H7 (cell line): ENCODE measurements at places on chromosomes 11 and 22. TPM values are rescaled to one million over a fixed set of nuclear protein-coding genes. Genes with fewer than 3 reads are reported as not detected.

- peak; percentile 48 for DNase-seq
These were observed 12.7 kb upstream of the MIEF1 start for GRCh38 chr22:39489094-39490068.

DNA sequence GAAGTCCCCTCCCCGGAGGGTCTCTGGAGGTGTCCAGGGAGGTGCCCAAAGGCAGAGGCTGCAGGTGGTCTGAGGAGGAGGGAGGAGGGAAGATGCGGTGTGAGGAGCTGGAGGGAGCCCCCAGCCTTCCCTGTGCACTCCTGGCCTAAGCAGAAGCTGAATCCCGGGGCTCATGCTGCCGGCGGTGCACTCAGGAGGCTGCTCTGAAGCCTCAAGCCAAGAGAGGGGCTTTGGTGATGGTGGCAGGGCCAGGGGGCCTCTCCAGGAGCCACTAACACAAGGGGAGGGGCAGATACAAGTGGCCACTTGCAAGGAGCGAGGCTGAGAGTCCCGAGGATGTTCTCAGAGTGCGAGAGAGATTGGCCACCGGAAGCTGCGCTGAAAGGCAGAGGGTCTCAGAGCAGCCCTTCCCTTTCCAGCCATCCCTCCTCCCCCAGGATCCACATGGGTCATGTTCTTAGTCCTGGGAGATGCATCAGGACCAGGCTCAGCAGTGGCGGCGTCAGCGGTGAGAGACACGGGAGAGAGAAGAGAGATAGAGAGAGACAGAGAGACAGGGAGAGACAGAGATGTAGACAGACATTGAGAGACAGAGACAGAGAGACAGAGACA, 774 bp upstream of the MRGPRG start:
- DNase-seq, result peak; percentile 48

- DNase-seq, result no peak
These were observed 115.0 kb downstream of the MN1 start for GRCh38 chr22:27686534-27686933.

DNA sequence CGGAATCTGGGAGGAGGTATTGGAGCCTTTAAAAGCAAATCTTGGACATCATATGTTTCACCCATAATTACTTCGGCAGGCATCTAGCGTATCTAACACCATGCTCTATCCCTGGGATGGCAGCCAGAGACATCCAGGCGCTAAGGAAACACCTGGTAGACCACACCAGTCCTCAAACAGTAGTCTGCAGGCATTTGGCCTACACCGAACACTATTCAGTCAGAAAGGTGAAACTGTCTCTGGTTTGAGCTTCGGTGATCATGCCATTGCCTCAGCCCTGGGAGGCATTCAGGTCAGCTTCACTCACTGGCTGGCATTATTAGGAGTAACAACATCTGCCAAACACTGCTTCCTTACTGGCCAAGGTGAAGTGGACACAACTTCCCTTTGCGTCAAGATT, 11.7 kb downstream of the SIRT3 start:
- DNase-seq, result no peak

- DNase-seq, result no peak
These were observed 57.1 kb downstream of the TRAF6 start for GRCh38 chr11:36452961-36453360.

DNA sequence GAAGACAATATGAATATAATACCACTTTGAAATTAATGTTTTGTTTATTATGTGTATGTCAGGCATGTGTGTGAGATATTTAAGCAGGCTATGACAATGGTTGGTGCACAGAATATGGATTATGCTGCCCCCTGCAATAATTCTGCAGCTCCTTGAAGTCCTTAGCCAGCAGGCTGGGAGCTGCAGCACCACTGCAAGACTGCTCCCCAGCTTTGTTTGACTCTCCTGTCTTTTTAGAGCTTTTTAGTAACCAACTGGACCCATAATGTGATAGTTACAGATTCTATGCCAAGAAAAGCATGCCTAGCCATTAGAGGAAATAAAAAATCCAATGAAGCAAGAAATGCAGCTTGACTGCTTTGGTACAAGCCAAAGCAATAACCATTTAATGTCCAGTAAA, 535.1 kb downstream of the TMEM135 start:
- no peak for DNase-seq

- DNase-seq, result no peak
These were observed 21.4 kb downstream of the PATL1 start for GRCh38 chr11:59647245-59647980.

DNA sequence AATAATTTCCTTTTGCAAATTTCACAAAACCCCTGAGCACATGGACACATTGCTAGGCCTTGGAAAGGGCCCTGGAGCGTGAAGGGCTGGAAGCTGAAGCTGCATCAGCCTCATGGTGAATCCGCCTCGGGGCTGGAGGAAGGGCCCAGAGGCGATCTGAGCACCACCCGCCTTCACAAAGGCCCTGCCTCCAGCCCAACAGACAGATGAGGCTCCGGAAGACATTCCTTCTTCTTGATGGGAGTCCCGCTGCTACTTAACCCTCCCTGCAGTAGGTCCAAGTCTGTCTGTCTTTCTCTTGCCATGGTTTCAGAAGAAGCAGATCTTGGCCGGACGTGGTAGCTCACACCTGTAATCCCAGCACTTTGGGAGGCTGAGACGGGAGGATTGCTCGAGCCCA, 16.5 kb downstream of the ARRB1 start:
- DNase-seq, result peak; percentile 69

DNA sequence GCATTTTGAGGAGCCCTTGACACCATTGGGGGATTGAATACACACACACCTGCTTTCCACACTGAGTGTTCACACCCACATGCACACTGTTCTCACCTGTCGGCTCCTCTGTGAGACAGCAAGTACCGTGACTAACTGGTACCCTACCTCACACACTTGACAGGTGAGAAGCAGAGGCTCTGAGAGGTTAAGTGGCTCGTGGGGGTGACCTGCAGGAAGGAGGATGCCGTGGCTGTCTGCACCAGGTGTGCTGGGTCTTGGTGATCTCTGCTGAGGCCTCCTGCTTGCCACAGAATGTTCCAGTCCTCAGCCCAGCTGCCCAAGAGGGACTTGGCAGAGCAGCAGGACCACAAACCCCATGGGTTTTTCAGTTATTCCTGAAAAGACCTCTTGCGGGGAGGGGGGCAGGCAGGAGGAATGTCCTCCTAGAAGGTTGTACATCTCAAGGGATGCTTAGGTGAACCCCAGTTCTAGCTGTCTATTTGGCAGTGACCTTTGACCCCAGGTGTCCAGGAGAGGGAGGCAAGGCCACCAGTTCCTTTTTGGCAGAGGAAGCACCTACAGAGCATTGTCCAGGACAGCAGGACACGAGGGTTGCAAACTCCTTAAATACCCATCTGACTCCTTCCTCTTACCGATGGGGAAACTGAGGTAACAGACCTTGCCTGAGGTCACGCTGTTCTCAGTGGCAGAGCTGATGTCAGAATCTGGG, 66.0 kb downstream of the SHISAL1 start:
- no peak for DNase-seq

DNA sequence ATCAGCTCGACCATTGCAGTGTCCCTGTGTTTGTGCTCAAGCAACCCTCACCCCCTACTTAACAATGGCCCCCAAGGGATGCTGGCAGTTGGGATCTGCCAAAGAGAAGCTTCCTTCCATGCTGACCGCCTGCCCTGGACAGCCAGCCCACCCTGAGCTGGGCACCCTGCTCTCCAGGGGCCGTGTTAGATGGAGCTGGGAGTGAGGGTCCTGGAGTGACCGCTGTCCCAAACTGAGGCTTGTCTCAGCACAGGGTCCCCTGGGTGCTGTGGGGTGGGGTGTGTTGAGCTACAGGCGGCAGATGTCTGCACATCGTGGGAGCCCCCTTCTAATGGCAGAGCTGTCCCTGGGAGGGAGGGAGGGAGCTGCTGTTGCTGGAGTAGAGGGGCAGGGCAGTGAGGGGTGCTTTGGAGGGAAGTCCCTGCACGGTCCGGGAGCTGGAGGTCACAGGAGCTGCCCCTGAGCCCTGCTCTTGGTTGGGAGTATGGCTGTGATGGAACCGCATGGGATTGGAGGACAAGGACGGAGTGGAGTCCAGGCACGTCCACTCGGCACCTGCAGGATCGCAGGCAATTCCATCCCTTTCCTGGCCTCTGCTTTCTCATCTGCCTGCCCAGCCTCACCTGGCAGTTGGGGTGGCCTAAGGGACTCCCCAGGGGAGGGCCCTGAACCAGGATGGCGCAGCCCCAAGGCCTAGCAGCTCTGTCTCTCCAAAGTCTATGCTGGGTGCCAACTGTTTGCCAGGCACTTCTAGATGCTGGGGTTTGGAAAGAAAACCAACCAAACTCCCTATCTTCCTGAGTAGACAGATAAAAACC, 126.3 kb downstream of the ARHGAP8 start:
- DNase-seq, result peak; percentile 46

SLN gene
- total RNA-seq, result not detected in 2 replicates

PGR gene
- total RNA-seq, result 0.31 TPM in 1 of 2 replicates, not detected in the other

OR52N4 gene
- total RNA-seq, result not detected in 2 replicates

SRRD gene
- 25.9 and 32.9 TPM in 2 replicates for total RNA-seq

DLG2 gene
- 1.8 and 3.3 TPM in 2 replicates for total RNA-seq

IGLL1 gene
- not detected in 2 replicates for total RNA-seq

P2RY2 gene
- 0.11 and 0.35 TPM in 2 replicates for total RNA-seq
